Stimulated activated CD8-positive, alpha-beta memory T cell treated with anti-CD3 and anti-CD28 coated beads, Interleukin-7, amount 100 ng/mL, for 4 hours (primary cell): ENCODE measurements at places on chromosomes 3 and 15.
A peak's percentile ranks its signal among the peaks of the same experiment; 100 is the strongest.

DNA sequence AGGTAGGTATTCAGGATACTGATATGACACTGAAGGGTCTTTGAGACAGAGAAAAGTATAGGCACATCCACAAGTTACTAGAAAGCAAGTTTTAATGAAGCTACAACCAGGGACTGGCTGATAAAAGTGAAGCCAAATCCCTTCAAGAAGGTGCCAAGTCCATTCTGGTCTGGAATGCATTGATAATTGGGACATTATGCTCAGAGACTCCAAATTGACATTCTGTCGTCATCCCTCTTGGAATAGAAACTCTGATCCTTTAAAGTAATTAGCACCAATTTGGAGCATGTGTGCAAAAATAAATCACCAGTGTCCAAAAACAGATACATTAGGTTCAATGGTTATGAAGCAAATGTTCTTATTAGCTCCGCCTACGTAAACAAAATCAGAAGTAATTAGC, 47.3 kb upstream of the BCL6 start:
- DNase-seq = no peak

GRCh38 chr3:115401298-115401697, 222.0 kb upstream of the GAP43 start:
- no peak for DNase-seq

GRCh38 chr15:68421798-68422402, 10.1 kb downstream of the ITGA11 start:
- DNase-seq = no peak

GRCh38 chr3:71393093-71393492, 190.4 kb downstream of the FOXP1 start:
- no peak for DNase-seq

DNA sequence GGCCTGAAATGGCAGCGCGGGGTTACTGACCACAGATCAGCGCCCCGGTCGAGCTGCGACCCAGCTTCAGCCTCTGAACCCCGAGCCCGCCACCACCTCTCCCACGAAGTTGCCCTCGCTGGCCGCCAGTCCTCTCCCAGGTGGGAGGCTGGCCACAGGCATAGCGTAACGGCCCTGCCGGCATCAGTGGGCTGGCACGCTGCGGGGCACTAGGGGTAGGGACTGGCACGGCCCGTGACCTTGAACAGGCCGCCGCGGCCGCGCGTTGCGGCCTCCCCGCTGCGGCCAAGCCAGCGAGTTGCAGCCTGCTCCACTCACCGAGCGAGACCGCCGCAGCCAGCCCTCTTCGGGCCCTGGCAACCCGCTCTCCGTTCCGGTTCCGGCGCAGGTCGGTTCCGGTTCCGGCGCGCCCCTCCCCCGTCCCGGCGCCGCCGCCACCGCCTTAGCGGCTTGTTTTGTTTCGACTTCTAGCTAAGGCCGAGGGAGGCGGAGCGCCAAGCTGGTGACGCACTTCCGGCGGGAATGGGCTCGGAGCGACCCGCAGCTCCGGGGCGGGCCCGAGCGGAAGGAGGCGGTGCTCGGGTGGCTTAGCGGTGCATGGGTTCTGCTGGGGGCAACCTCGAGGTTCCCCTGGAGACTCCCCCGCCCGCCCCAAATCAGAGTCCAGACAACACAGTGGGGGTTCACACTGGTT, at the start of gene USP19:
USP19 (minus strand) TSS at position 386 of the 694 bp plus-strand sequence. CDS start 1,678 bp downstream, outside the sequence.
- peak; percentile 92 for DNase-seq

DNA sequence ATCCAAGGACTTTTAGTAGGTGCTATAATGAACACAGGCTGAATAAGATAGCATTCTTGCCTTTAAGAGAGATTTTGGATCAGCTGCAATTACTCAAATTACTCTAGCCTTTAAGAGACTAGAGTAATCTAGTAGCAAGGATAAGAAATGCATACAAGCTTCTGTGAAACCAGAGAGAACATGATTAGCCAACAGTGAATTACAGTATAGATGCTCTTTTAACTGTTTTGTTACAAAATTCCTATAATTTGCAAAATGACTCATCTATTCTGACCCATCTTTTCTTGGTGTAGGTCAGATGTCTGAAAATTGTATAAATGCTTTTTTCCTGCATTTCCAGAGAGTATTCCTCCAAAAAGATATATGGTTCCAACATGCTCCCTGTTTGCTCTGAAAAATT, 66.9 kb downstream of the CEP63 start:
- no peak for DNase-seq

DNA sequence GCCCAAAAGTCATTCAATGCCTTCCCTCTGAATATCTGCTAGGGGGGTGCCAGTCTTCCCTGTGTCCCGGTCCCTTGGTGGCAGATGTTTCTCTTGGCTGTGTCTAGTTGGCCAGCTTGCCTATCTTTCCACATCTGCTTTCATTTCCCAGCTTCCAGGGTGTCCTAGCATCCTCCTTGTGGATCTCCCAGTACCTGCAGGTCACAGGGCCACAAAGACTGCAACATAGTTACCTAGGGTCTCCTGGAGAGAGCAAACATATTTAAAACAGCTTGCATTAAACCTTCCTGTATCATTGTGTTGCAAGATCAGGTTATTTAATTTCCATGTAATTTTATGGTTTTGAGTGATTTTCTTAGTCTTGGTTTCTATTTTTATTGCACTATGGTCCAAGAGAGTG, 400.1 kb downstream of the GRM7 start:
- DNase-seq = no peak

DNA sequence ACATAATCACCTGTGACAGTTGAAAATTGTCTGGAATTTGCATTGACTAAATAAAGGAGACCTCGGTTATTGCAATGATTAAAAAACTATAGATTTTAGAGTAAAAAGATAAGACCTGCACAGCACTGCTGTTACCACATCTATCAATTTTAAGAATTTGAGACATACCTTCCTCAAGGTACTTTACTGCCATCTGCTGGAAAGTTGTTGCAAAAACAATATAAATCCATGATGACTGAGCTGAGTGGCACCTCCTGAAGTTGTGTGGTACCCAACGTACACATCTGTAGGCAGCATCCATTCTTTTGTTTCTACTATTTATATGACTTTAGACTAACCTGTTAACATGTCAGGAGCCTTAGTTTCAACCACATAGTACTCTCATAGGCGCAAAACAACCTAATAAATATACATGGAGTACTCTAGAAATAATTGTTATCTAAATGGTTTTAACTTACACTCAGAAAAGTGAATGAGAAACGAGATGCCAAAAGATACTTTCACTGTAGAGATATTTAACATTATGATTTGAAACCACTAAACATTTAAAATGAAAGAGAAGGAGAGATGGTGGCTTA, 106.7 kb downstream of the GHSR start:
- no peak for DNase-seq

- DNase-seq = no peak
Observed at GRCh38 chr15:74265046-74265639, 29.0 kb downstream of the CCDC33 start.

DNA sequence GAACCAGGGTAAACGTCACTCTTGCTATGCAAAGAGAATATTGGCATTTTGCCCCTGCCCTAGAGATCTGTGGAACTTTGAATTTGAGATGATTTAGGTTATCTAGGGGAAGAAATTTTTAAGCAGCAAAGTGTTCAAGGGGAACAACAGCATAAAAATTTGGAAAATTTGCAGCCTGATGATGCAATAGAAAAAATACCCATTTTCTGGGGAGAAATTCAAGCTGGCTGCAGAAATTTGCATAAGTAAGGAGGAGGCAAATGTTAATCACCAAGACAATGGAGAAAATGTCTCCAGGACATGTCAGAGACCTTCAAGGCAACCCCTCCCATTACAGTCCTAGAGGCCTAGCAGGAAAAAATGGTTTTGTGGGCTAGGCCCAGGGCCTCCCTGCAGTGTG, 4.4 kb upstream of the RPL32 start:
- DNase-seq = no peak

DNA sequence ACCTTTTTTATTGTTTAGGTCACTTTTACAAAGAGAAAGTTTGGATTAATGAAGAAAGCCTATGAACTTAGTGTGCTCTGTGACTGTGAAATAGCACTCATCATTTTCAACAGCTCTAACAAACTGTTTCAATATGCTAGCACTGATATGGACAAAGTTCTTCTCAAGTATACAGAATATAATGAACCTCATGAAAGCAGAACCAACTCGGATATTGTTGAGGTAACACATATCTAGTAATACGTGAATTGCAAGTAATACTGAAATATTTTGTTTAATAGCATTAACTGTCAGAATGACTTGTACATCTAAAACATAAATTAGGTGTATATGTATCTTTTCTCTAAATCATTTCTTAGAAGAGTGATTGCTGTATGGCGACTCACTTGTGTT, 79.8 kb downstream of the MEF2A start:
- no peak for DNase-seq

DNA sequence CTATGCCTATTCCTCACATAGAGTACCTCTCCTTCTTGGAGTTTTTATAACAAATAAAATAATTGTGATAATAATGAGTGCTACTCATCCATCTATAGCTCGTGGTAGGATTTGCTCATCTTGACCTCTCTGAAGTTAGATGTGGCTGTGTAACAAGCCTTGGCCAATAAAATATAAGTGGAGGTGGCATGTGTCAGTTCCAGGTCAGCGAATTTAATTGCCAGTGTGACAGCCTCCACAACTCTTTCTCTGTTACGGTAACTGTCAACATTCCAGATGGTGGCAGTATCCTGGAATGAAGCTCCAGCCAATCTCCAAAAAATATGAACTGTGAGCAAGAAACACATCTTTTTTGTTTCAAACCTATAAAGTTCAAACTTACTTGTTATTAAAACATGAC, 13.8 kb downstream of the CLRN1 start:
- DNase-seq = no peak

DNA sequence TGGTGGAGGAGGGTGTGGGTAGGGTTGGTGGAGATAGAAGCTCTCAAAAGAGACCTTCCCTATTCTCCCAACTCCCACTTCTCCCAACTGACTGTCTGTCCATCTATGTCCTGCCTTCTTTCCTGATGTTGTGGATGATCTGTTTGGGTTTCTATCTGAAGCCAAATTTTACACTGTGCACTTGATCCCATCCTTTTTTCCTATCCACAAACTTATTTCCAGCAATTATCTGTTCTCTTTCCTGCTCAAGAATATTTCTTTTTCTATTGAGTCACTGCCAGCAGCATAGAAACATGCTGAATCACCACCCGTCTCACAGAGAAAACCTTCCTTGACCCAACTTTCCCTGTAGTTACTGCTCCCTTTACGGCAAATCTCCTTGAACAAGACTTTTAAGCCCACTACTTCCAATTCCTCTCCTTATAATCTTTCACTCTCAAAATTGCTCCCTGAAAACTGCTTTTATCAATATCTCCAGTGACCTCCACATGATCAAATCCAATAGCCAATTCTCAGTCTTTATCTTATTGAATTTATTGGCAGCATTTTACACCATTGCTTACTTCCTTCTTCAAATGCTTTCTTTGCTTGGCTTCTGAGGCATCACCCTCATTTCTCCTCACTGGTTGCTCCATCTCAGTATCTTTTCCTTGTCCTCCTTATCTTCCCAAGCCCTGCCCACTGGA, 141.2 kb upstream of the SLC7A14 start:
- DNase-seq = no peak

DNA sequence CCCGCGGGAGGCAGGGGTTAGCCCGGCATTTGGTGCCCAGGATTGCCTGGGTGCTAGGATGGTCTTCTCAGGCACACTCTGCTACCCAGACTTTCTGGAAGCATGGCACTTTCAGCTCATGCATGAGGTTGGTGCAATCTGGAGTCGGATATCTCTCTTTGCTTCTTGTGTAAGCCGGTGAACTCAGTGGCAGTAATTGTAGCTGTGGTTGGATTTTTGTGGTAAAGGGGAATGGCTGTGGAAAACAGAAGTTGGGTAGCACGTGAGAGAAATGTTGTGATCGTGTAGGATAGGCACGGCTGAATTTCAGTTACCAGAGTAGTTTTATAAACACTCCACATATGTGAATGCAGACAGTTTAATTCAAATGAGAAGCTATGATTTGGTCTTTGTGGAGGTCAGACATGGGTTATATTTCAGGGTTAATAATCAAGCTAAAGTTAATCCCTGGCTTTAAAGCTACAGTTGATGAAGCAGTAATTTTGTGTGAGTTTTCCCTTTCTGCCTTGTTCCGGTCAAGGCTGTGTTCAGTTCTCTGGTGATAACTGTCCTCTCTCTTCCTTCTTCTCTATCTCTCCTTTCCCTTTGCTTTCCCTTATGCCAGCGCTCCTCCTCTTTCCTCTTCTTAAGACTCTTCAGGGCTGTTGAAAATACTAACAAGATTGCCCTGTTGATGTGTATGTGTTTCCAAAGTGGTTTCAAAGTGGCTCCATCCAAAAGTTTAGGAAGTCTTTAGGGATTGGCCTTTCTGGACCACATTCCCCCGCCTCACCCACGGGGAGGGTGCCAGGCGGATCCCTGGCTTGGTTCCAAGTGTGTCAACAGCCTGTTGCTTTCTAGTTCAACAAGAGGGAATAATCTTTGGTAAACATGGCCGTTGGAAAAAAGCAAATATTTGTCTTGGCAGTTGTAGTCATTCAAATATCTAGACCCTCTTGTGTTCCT, 404.6 kb upstream of the C2CD4B start:
- no peak for DNase-seq

DNA sequence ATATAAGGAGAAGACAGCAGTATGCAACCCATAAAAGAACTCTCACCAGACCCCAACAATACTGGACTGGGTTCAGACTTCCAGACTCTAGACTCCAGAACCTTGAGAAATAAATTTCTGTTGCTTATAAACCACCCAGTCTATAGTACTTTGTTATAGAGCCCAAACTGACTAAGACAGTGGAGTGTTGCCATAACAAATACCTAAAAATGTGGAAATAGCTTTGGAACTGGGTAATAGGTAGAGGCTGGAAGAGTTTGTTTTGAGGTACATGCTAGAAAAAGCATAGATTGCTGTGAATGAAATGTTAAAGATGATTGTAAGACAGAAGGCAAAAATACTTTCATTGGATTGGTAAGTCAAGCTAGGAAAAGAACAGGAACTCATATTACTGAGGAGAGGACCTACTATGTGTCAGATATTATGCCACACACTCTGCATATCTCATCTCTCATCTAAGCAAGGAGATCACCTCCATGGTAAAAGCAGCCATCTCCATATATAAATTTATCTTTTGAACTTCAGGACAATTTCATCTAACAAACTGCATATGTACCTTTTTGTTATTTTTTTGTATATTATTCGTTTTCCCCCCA, 67.4 kb upstream of the FNDC3B start:
- no peak for DNase-seq

DNA sequence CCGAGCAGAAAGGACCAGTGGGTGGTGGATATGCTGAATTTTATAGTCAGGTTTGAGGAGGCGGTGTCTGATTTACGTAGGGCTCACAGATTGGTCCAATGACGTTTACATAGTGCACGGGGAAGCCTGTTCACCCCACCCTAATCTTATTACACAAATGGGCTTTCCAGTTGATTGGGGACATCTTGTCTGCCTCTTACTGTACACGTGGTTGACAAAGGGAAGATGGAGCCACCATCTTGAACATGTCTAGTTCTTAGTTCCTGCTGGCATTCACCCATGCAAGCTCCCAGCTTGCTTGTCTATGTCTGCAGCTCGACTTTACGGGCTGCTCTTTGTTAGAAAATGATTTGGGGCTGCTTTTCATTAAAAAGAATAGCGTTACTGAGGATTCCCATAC, 332.0 kb upstream of the SLCO3A1 start:
- no peak for DNase-seq
